Hematopoietic multipotent progenitor cell (in vitro differentiated cells): ENCODE measurements at places on chromosomes 11 and 22.

DNA sequence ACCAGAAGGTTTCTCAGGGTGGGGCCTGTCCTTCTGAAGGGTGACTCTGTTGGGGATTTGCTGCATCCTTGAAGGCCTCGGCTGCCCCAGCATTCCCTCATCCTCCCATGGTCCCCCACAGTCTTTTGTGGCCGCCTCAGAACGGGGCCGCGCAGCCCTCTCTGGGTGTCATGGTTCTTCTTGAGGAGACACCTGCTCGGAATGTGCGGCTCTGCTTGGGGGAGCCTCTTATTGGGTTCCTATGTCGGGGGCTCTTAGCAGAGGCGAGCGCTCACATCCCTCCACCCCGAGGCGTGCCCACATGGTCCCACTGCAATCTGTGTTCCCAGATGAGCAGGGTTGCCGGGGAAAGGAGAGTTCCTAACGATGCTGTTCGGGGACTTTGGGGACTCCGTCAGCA is 1008.4 kb downstream of the BRD1 start:
- DNase-seq = no peak

DNA sequence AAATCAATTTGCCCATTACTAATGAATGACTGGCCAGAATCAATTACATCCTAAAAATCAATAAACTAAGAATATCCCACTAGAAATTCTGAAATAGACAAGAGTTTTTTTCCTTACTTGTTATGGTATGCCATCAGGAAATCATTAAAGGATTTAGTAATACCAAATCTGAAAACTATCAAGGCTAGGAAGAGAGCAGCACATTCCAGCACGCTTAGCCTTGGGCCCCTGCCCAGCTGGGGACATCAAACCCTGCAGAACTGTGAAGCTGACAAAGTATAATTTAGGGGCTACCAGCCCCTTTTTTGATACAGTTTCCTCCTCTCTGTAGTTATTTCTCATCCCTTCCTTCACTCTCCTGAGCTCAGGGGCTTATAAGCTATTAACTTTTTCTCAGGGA is 247.8 kb upstream of the ZC3H12C start:
- no peak for DNase-seq

GRCh38 chr11:77547863-77548551 is 41.7 kb upstream of the AQP11 start:
- peak; percentile 58 for DNase-seq

DNA sequence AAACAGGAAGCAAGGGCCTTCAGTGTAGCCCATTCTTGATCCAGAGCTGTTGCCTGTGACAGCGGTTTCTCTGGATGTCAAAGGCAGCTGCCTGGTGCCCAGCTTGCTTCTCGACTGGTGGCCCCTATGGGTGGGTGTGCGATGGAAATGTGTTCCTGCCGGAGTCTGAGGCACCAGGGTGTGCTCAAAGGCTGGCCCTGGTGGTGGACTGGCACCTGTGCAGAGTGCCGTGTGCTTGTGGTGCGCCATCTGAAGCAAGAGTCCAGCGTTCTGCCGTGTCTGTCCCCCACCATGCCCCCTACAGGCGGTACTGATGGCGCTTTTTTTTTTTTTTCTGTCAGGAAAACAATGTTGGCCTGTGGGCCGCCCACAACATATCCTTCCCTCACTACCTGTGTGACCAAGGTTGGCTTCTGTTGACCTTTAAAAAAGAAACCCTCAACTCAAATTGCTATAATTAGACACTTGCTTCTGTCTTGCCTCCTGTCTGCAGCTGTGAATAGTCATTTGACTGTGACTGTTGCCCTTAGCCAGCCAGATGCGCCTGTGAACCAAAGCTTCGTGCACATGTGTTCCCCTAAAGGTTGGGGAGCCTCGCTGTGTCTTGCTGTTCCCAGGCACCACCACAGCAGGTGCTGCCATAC is 4.7 kb upstream of the RANBP1 start:
- DNase-seq = no peak

DNA sequence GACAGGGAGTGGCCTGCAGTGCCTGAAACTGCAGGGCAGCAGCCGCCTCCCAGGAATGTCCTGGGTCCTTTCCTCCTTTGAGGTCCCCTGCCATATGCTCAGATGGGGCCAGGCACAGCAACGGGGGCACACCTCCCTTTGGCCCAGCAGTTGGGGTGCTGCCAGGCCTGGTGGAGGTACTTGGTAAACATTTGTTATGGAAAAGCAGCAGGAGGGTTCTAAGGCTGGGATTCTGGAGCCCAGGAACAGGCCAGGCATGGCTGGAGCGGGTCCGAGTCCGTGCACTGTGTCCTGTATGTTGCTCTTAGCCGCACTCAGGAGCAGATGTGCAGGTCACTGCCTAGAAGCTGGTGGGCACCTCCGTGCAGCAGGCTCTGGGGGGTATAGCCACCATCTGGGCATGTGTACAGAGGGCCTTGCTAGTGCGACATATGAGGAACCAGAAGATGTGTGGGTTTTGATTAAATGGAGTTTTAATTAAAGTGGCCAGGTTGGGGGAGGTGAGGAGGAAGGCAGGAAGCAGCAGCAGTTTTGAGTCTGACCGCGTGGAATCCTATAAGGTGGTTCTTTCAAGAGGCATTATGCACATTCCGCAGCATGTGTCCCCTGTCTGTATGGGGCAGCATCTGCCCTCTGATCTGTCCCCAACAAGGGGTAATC is 1.5 kb downstream of the ADORA2A start:
- DNase-seq = no peak

GRCh38 chr11:68141246-68142027 is 20.2 kb upstream of the CHKA start:
- no peak for DNase-seq

GRCh38 chr22:37680191-37680851 is 4.9 kb downstream of the LGALS1 start:
- no peak for DNase-seq

GRCh38 chr22:50208939-50209892 is 8.4 kb downstream of the SELENOO start:
- DNase-seq = no peak

DNA sequence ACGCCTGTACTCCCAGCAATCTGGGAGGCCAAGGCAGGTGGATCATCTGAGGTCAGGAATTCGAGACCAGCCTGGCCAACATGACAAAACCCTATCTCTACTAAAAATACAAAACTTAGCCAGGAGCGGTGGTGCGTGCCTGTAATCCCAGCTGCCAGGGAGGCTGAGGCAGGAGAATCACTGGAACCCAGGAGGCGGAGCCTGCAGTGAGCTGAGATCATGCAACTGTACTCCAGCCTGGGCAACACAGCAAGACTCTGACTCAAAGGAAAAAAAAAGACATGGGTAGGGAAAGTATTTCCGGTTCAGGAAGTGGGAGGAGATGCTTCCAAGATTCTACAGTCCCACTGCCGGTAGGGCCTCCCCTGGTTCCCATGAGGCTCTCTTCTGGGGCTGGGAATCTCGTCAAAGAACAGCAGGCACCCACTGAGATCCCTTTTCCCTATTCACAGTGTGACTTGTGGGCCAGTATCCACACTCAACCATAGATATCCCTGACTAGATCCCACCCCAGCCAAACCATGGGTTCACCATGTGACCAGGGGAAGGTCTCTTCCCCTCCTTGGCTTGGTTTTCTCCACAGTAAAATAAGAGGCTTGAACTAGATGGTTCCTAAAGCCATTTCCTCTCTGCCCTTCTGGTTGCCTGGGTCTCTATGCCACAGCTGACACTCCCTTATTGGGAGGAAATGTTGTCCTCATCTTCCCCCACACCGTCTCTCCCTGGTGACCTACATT is 443.3 kb downstream of the BUD13 start:
- no peak for DNase-seq

GRCh38 chr11:58647141-58647699 is 24.8 kb downstream of the CNTF start:
- no peak for DNase-seq

DNA sequence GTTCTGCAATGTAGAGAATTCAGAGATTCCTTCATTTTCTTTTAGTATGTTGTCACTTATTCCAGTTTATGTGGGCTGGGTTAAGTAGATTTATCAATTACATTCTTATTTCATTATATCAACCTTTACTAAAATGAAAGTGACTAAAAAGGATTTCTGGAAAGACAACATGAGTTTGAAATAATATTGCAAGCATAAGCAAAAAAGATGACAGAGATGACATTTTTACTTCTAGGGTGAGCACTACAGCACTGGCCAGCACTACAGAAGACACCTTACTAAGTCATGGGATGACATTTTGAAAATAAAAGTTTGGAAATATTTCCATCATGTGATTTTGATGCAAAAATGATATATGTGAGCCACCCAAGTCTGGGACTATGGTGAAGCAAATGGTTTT is 2.1 kb upstream of the USP47 start:
- DNase-seq = no peak

DNA sequence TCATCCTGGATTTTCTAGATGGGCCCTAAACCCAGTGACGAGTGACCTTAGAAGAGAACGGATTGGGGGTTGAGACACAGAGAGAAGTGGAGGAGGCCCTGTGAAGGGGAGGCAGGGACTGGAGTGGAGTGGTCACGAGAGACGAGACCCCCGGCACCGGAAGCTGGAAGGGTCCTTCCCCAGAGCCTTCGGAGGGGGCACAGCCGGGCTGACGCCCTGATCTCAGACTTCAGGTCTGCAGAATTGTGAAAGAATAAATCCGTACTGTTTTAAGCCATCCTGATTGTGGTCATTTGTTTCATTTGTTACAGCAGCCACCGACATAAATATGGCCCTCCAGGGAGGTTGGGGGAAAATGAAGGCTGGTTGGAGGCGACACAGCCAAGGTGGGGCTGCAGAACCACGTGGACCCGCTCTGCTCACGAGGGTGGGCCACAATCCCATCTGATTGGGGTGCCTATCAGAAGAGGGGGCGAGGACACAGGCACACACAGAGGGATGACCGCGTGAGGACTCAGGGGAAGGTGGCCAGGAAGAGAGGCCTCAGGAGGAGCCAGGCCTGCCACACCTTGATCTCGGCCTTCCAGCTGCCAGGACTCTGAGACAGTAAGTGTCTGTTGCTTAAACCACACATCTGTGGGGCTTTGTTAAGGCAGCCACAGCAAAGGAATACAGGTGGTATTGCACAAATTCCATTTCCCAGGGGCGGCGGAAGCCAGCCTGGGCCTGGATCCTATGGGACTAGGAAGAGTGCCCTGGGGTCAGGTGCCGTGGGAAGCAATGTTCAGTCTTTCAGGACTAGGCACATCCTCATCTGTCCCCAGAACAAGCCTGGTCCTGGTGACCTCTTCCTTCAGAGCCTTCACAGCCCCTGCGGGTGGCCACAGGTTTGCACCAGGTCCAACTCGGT is 73.3 kb upstream of the SHANK2 start:
- DNase-seq = no peak

- no peak for DNase-seq
These were observed 58.2 kb downstream of the YAP1 start for GRCh38 chr11:102168481-102168880.

- no peak for DNase-seq
These were observed 23.8 kb downstream of the DDI1 start for GRCh38 chr11:104060004-104060794.

GRCh38 chr11:91178366-91178765 is 955.5 kb upstream of the CHORDC1 start:
- DNase-seq = no peak

DNA sequence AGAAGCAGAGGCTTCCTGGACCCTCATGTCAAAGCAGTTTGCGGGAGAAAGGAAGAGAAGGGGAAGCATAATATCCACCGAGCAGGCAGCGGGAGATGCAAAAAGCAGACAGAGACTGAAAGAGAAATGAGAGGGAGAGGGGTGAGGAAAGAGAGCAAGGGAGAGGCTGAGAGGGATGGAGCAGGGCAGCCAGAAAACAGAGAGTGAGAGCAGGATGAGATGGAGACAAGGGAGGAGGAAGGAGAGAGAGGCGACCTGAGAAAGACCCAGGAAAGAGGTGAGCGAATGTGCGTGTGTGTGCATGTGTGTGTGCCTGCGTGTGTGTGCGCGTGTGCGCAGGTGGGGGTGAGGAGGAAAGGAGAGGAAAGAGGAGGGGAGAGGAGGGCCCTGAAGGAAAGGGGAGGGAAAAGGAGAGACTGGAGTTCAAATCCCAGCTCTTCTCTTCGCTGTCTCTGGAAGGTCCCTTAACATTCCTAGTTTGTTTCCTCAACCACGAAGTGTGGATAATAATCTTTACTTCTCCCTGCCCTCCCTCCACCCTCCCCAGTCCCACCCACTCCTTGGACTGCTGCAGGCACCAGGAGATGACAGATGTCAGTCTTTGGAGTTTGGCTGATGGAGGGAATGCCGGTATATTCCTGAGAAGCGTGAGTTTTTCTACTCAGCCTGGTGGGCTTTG is 67.9 kb downstream of the ISX start:
- DNase-seq = no peak

GRCh38 chr11:115576606-115577380 is 72.6 kb upstream of the CADM1 start:
- no peak for DNase-seq

DNA sequence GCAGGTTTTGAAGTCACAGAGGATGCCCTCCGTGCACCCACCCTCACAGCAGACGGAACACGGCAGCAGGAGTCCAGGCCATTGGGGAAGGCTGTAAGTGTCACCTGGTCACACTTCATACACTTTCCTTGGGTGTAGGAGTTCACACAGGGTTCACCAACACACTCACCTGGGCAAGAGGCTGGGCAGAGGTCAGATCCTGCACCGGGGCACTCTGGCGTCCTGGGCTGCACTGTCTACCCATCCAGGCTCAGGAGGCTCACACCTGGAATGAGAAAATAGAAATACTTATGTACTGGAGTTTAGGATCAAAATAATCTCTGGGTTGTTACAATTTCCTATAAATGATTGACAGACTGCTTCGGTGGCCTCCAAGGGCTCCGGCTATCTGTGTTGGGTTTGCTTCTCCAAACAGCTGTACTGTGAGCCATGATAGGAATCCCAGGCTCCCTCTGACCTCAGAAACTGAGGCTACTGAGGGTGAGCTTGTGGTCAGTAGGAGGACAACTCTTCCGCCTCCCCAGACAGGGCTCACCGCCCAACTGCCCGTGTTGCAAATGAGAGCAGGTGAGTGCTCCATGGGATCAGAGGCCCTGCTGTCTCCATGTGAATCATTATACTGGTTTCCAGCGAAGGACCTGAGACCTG is 20.1 kb upstream of the CARS1 start:
- no peak for DNase-seq

GRCh38 chr11:17138562-17138961 is 61.1 kb upstream of the RPS13 start:
- DNase-seq = no peak

- DNase-seq = no peak
These were observed 811 bp downstream of the LRRC4C start for GRCh38 chr11:41458641-41459040.

DNA sequence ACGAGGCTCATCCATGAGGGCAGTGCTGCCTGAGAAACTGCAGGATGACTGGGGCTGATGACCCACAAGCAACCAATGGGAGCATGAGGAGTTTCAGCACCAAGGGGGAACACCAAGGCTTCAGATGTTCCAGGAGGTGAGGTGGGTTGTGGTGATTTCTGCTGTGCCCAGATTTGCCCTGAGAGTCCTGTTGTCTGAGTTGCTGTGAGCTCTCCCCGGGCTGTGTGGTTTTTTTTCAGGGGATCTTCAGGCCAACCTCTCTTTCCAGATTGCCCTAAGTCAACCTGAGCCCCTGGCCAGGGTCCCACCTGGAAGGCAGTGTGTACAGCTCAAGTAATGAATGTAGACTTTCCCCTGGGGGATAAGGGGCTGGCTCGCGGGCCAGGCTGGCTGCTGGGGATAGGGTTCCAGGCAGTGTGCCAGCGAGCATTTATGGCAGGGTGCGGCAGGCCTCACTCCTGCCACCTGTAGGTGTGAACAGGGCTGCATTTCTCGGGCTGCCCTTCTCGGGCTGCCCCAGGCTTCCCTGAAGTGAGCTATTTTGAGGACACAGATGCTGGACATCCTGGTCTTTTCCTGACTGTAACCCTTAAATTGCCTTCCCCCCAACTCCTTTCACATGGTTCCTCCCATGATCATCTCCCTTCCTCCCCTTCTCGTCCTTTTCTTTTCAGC is 9.8 kb downstream of the SLC22A6 start:
- no peak for DNase-seq
